Activated CD8-positive, alpha-beta memory T cell treated with anti-CD3 and anti-CD28 coated beads for 36 hours (primary cell): ENCODE measurements at places on chromosomes 11 and 22. TPM values are rescaled to one million over a fixed set of nuclear protein-coding genes. Genes with fewer than 3 reads are reported as not detected.

Gene ASPHD2
- total RNA-seq, result 15.1 TPM

Gene DRG1
- 109 TPM for total RNA-seq

Gene SHISA8
- total RNA-seq, result 1.7 TPM

Gene OR52I1
- total RNA-seq, result not detected

Gene ANO1
- total RNA-seq, result not detected
